ENCODE measurements at places on chromosomes 4 and X. TPM values are rescaled to one million over a fixed set of nuclear protein-coding genes. Genes with fewer than 3 reads are reported as not detected.

GRCh38 chrX:33277046-33277445 is 65.7 kb upstream of the DMD start:
- no peaks in the 10 kb centered on the region for H3K27me3 ChIP-seq
- DNase-seq, result no peak
- no peaks in the 10 kb centered on the region for H3K4me1 ChIP-seq
- H3K4me3 ChIP-seq, result no peak overlapping the region
- H3K36me3 ChIP-seq, result no peaks in the 10 kb centered on the region

Gene ANKRD50
- 0.05 TPM for total RNA-seq

Gene APOO
- total RNA-seq, result 27.1 TPM

GRCh38 chr4:152539556-152540292 is 3.8 kb upstream of the FBXW7 start:
- H3K27me3 ChIP-seq, result no peaks in the 10 kb centered on the region
- peaks cover 24% of the 10 kb centered on the region for H3K4me1 ChIP-seq
- H3K4me3 ChIP-seq, result no peak overlapping the region

Gene CXCR3
- 35.2 TPM for total RNA-seq

Gene COX7B2
- total RNA-seq, result not detected

Gene ODAPH
- total RNA-seq, result 0.43 TPM

All from activated CD4-positive, alpha-beta T cell treated with anti-CD3 and anti-CD28 coated beads, Interleukin-2, amount 10 ng/mL, durations not matched to agents 24 days and 14 days (primary cell).